Aortic smooth muscle cell (primary cell): ENCODE measurements at places on chromosomes 1 and 21. TPM values are rescaled to one million over a fixed set of nuclear protein-coding genes. Genes with fewer than 3 reads are reported as not detected.

Gene KMO
- total RNA-seq, result 0.06 and 0.53 TPM in 2 replicates

Gene PAQR6
- 0.26 and 0.44 TPM in 2 replicates for total RNA-seq

Gene OR2AK2
- not detected in 2 replicates for total RNA-seq

Gene STYXL2
- under 0.01 TPM in 1 of 2 replicates, not detected in the other for total RNA-seq

Gene TMPRSS15
- total RNA-seq, result under 0.01 and 0.06 TPM in 2 replicates

Gene KCNJ15
- 0.12 and 0.13 TPM in 2 replicates for total RNA-seq

Gene CLCA4
- total RNA-seq, result 0.40 TPM in 1 of 2 replicates, not detected in the other

Gene CORT
- 0.12 and 0.13 TPM in 2 replicates for total RNA-seq

Gene ZYG11B
- 32.1 and 34.7 TPM in 2 replicates for total RNA-seq

Gene HORMAD1
- 0.31 and 0.40 TPM in 2 replicates for total RNA-seq
